CD8-positive, alpha-beta memory T cell (primary cell): ENCODE measurements at places on chromosomes 6 and 20. TPM values are rescaled to one million over a fixed set of nuclear protein-coding genes. Genes with fewer than 3 reads are reported as not detected.

DNA sequence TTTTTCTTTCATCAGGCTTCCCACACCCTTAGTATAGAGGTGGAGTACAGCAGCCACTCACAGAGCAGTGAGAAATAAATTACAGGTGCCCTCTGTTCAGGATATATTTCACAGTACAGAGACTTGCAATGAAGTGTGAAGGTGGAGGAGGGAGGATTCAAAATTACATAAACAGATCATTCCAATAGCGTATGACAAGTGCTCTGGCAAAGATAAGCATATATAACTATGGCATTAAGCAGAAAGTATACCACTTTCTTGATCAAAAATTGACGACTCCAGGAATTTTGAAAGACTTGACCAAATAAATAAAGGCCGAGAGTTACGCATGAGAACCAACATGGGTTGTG is 108.7 kb downstream of the GPX5 start:
- no peak for DNase-seq

- DNase-seq = no peak
Measured at GRCh38 chr6:149923327-149923986, 536 bp upstream of the RAET1G start.

SIM1 gene
- polyA plus RNA-seq = not detected

SLC17A9 gene
- 1.0 TPM for polyA plus RNA-seq

DNA sequence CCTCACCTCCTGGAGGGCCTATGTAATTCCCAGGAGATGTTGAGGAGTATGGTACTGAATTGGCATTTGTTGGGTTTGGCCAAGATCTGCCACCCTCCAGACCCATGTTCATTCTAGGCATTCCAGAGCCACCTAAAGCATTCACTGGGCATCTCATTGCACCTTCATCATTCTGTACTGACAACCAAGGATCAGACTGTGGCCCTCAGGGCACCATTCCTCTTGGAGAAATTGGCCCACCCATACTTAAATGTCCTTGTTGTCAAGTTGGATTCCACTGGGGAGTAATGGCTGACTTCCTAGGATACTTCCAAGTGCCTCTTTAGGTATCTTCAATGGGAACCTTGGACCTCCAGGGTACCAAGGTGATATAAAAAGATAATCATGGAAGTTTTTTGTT is 16.8 kb upstream of the IBTK start:
- no peak for DNase-seq

RAB44 gene
- not detected for polyA plus RNA-seq

DNA sequence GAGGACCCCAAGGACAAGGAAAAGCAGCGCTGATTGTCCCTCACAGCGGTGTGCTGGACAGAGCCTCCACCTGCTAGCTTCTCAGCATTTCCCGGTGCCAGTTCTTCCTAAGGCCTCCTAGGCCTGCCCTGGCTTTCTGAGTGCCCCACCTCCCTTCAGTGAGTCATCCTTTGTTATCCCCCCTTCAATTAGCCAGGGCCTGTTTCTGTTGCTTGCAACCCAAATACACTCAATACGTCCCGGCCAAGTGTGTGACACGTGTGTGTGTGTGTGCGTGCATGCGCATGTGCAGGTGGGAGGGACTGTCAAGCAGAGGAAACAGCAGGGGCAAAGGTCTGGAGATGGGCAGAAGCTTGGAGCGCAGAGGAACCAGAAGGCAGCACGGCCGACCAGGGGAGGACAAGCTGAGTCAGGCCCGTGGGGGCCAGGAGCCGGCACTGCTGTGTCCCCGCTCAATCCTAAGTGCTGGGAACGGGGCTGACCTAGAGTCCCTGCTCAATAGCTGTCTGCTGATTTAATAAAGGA is 159.8 kb downstream of the PREX1 start:
- no peak for DNase-seq

DNA sequence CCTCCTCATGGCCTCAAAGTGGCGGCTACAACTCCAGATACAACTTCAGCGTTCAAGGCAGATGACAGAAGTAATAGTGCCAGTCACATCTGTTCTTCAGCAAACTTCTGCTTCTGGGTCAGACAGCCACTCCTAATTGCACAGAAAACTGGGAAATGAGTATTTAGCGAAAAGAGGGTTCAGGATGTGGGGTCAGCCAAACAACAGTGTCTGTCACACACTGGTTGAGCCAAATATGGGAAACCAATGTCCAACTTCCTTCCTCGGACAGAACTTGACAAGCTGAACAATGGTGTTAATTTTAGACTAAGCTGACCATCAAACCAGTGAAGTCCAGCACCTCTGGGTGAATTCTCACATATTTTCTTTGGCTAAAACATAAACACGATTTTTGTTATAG is 22.1 kb downstream of the NUDT3 start:
- DNase-seq = no peak

BHLHE23 gene
- not detected for polyA plus RNA-seq

FOXA2 gene
- not detected for polyA plus RNA-seq

GRCh38 chr6:170516783-170517616 is 36.1 kb downstream of the PSMB1 start:
- DNase-seq = peak; percentile 50

DDAH2 gene
- polyA plus RNA-seq = 26.3 TPM

GRCh38 chr6:148500402-148500801 is 157.8 kb downstream of the SASH1 start:
- DNase-seq = no peak

- DNase-seq = no peak
Measured at GRCh38 chr20:458776-459175, 3.6 kb downstream of the TBC1D20 start.

DNA sequence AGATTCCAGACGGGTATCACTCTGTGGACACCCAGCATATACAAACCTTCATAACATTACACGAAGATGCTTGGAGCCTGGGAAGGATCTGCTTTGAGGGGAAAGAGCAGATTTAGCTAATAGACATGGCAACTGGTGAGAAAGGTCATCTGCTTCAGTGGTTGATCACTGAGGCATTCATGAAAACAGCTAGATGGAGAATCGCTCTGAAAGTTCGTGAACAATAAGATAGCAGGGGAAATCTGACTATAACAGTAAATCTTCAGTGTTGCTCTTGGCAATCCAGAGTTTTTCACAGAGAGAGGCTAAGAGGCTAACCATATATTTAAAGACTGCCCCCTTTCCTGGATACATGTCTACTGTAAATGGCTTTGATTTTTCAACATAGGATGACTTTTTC is 245.3 kb downstream of the FARS2 start:
- DNase-seq = no peak

GRCh38 chr6:43790031-43790430 is 20.0 kb downstream of the VEGFA start:
- DNase-seq = no peak

- no peak for DNase-seq
Measured at GRCh38 chr20:50128520-50128905, 15.6 kb upstream of the UBE2V1 start.

GRCh38 chr6:105106260-105106659 is 73.6 kb downstream of the POPDC3 start:
- DNase-seq = no peak

DNA sequence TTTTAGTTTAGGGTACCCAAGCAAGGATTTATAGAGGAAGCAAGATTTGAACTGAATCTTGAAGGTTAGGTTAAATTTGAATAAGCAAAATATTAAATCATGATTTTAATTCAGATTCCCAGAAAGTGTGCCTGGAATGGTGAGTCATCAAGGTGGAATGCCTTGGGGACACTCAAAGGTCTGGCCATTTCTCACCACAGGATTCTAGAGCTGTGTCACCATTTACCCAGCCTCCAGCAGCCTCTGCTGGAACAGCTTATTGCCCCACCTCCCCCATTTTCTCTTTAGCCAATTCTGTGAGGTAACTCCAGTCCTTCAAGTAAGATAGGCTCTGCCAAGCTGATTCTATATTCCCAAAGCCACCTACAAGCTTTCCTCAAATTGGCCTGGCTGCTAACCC is 181.4 kb downstream of the SIM1 start:
- DNase-seq = no peak

GRCh38 chr6:1057490-1058135 is 254.3 kb upstream of the FOXQ1 start:
- DNase-seq = no peak

DNA sequence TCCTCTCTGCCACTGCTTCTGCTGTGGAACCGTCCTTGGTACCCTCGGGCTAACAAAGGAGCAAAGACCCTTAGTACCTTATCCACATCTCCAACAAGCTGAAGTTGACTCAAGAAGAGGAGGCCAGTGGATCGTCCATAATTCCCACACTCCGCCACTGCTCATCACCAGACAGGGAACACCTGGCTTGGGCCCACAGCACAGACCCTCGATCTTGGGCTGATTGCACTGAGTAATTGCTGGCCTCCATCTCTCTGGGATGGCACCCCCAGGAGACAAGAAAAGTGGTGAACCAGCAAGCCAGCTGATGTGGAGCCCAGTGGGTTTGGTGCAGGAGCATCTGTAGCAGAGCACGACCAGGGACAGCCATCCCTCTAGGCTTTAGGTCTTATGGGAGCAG is 109.4 kb upstream of the GRIK2 start:
- no peak for DNase-seq

- DNase-seq = no peak
Measured at GRCh38 chr6:122758927-122759334, 20.6 kb upstream of the FABP7 start.

ZC2HC1B gene
- not detected for polyA plus RNA-seq

SEL1L2 gene
- not detected for polyA plus RNA-seq

SGK2 gene
- polyA plus RNA-seq = not detected

GRCh38 chr6:130696806-130697205 is 130.4 kb upstream of the SMLR1 start:
- no peak for DNase-seq

SLC17A4 gene
- not detected for polyA plus RNA-seq

DNA sequence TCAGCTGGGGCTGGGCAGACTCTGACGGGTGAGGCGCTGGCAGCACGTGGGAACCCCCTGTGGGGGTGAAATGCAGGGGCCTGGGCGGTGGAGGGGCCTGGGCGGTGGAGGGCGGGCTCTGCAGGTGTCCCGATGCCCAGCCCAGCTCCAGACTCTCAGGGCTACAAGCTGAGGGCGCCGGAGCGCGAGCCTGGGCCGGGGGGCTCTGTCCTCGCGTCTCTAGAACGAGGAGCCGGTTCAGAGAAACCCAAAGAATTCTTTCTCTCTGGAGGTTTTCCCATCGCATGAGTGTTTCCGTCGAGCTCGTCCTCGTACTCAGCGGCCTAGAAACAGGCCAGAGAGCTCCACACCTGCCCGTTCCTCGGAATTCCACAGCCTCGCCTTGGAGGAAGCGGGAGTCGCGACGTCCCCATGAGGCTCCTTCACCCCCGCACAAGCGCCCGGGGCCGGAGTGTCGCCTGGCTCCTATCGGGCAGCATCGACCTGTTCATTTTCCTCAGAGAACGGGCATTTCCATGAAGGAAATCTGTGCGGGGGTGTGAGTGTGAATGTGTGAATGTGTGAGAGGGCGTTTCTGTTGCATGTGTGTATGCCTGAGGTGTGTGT is 76.9 kb downstream of the SMOC2 start:
- DNase-seq = no peak

GRCh38 chr6:14210663-14211561 is 93.3 kb downstream of the CD83 start:
- peak; percentile 91 for DNase-seq
